Mucosa of descending colon (tissue), 3 donors: ENCODE measurements at places on chromosomes 13 and 19. TPM values are rescaled to one million over a fixed set of nuclear protein-coding genes. Genes with fewer than 3 reads are reported as not detected.

The C13orf42 gene
- total RNA-seq, result not detected

The ANGPTL8 gene
- not detected for total RNA-seq

The CCL25 gene
- total RNA-seq, result not detected

The MTIF3 gene
- total RNA-seq, result 57.4 TPM

The CEACAM8 gene
- 1.1 TPM for total RNA-seq

The CD79A gene
- total RNA-seq, result 3.9 TPM

The RGL3 gene
- 11.0 TPM for total RNA-seq

The GATAD2A gene
- total RNA-seq, result 89.3 TPM

The ZNF296 gene
- 5.0 TPM for total RNA-seq

The SMIM17 gene
- total RNA-seq, result 0.47 TPM

The MEGF8 gene
- 17.6 TPM for total RNA-seq

The ZNF749 gene
- total RNA-seq, result 8.7 TPM

The ZNF43 gene
- 16.7 TPM for total RNA-seq

The MYCBP2 gene
- total RNA-seq, result 27.6 TPM

The SCEL gene
- 1.4 TPM for total RNA-seq

The SLC7A10 gene
- total RNA-seq, result not detected
